ENCODE measurements at places on chromosomes 16 and 17. TPM values are rescaled to one million over a fixed set of nuclear protein-coding genes. Genes with fewer than 3 reads are reported as not detected.

DNA sequence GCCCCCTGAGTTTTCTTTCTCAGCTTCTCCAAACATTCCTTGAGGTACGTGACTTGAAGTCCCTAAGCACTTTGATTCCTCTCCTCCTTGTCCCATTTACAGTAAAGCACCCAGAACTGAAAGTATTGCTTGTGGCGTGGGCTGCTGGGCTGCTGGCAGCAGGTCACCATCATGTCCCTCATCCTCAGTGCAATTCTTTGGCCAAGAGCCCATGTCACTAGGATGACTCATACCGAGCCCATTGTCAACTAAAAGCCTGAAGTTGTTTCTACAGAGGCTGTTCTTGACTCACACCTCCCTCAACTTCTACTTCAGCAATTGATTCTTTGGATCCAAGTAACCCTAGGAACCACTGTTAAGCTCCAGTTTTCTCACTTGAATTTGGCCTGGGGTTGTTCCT is 54.3 kb downstream of the KPNA2 start:
- H3K27ac ChIP-seq: no peak overlapping the region
- no peak overlapping the region for H3K4me3 ChIP-seq
- DNase-seq: no peak

DNA sequence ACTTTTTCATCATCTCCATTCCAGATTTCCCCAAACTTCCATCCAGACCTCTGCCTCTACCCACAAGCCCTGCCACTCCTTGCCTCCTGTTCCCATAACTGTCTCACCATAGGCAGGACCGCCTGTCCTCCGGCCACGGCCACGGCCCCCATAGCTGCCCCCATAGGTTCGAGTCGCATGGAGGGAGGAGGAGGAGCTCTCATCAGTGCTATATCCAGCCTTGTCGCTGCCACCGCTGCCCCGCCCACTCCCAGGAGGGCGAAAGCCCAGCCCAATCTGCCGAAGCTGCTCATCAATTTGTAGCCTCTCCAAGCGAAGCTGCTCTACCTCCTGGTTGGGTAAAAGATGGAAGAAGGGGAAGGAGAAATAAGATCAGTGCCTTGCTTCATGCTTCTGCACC is 3.4 kb upstream of the SOX15 start:
- no peak overlapping the region for H3K4me3 ChIP-seq
- DNase-seq: no peak
- peaks cover 65% of the 10 kb centered on the region for H3K36me3 ChIP-seq

DNA sequence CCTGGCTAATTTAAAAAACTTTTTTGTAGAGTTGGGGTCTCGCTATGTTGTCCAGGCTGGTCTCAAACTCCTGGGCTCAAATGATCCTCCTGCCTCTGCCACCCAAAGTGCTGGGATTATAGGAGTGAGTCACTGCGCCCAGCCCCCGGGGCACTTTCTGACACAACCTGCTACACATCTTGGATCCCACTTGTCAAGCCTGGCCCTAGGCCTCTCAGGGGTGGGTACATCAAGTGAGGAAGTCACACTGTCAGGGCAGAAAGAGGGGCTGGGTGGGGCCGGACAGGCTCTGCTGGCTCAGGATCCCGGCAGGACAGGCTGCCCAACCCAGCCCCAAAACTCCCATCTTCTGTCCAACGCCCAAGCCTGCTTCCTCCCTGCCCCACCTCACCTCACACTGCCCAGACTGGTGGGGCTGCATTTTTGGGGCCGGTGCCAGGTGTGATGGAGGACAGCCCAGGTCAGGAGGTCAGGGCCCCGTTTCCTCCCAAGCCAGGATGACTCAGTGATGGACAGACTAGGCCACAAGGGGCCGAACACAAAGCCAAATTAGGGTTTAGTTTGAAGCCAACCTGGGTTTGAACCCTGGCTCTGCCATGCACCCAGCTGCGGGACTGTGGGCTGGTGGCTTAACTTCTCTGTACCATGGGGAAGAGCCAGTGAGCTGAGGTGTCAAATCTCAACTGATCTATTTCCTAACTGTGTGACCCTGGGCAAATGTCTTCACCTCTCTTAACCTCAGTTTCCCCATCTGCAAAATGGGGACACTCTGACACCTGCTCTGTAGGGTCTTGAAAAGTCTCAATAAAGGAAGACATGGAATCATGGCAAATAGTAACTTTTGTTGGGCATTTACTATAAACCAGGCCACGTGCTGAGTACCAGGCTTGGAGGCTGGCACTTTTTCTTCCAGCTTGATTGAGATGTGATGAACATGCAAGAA is 8.9 kb upstream of the PPL start:
- H3K27me3 ChIP-seq: no peaks in the 10 kb centered on the region
- no peaks in the 10 kb centered on the region for H3K36me3 ChIP-seq

- peak; percentile 39 for DNase-seq
- no peaks in the 10 kb centered on the region for H3K4me1 ChIP-seq
- H3K4me3 ChIP-seq: no peak overlapping the region
- H3K27ac ChIP-seq: no peak overlapping the region
- H3K36me3 ChIP-seq: peaks cover 20% of the 10 kb centered on the region
Observed at GRCh38 chr16:84593825-84594724, 23.8 kb downstream of the COTL1 start.

DNA sequence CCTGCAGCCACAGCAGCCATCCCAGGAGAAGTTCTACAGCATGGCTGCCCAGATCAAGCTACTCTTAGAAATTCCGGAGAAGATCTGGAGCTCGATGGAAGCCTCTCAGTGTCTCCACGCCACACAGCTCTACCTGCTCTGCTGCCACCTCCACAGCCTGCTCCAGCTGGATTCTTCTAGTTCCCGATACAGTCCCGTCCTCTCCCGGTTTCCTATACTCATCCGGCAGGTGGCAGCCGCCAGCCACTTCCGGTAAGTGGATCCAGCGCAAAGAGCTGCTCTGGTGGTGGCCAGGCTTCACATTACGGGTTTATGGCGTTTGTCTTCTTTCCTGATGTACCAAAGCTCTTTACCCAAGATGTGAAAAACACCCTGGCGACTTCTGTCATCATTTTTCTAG is 3.6 kb downstream of the COG1 start:
- H3K4me3 ChIP-seq: no peak overlapping the region
- no peaks in the 10 kb centered on the region for H3K27me3 ChIP-seq
- 0 out of 2 replicates have a peak, but pooled peaks cover 2% of the 10 kb centered on the region for H3K4me1 ChIP-seq
- peak; percentile 85 for DNase-seq
- no peak overlapping the region for H3K27ac ChIP-seq
- peaks cover 41% of the 10 kb centered on the region for H3K36me3 ChIP-seq

- no peaks in the 10 kb centered on the region for H3K27me3 ChIP-seq
- no peak overlapping the region for H3K4me3 ChIP-seq
- DNase-seq: no peak
- no peak overlapping the region for H3K27ac ChIP-seq
Observed at GRCh38 chr17:74298778-74299177, 24.7 kb downstream of the DNAI2 start.

GRCh38 chr16:48452991-48453760 is 68.0 kb upstream of the SIAH1 start:
- no peak overlapping the region for H3K4me3 ChIP-seq
- H3K36me3 ChIP-seq: no peaks in the 10 kb centered on the region
- no peaks in the 10 kb centered on the region for H3K27me3 ChIP-seq
- DNase-seq: no peak

DNA sequence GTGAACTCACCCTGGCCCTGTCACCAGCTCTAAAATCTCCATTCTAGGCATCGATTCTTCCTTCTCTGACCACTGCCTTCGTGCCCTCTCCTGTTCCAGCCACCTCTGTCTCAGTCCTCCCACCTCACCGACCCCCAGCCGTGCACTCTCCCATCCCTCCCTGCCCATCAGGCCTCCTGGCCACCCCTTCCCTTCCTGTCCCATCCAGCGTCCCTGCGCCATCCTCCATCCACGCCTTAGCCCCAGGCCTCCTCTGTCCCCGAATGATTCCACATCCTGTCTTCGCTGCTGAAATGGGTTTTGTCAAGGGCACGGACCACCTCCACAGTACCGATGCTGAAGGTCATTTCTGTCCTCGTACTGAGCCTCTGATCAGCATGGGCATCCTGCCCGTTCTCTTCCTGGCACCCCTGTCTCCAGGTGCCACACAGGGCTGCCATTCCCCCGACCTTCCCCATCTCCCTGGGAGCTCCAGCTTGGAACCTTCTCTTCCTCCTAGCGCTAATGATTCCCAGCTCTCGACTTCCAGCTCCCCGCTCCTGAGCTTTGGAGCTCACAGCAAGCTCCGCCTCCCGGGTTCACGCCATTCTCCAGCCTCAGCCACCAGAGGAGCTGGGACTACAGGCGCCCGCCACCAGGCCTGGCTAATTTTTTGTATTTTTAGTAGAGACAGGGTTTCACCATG is 2.6 kb downstream of the TRIM65 start:
- DNase-seq: peak; percentile 75
- H3K36me3 ChIP-seq: peaks cover 41% of the 10 kb centered on the region
- no peaks in the 10 kb centered on the region for H3K4me1 ChIP-seq
- H3K27ac ChIP-seq: no peak overlapping the region
- no peaks in the 10 kb centered on the region for H3K27me3 ChIP-seq

GRCh38 chr16:14007450-14007849 is 63.7 kb upstream of the MRTFB start:
- H3K4me3 ChIP-seq: no peak overlapping the region
- peaks cover 2% of the 10 kb centered on the region for H3K4me1 ChIP-seq
- H3K27me3 ChIP-seq: no peaks in the 10 kb centered on the region
- no peak overlapping the region for H3K27ac ChIP-seq
- no peaks in the 10 kb centered on the region for H3K36me3 ChIP-seq

GRCh38 chr16:24188751-24189318 is 67.3 kb upstream of the CACNG3 start:
- no peaks in the 10 kb centered on the region for H3K4me1 ChIP-seq
- no peaks in the 10 kb centered on the region for H3K27me3 ChIP-seq
- no peak for DNase-seq
- no peaks in the 10 kb centered on the region for H3K36me3 ChIP-seq
- no peak overlapping the region for H3K4me3 ChIP-seq

GRCh38 chr16:54067322-54068065 is 219.1 kb downstream of the IRX3 start:
- no peaks in the 10 kb centered on the region for H3K36me3 ChIP-seq
- no peak overlapping the region for H3K4me3 ChIP-seq
- H3K4me1 ChIP-seq: no peaks in the 10 kb centered on the region
- H3K27ac ChIP-seq: no peak overlapping the region

DNA sequence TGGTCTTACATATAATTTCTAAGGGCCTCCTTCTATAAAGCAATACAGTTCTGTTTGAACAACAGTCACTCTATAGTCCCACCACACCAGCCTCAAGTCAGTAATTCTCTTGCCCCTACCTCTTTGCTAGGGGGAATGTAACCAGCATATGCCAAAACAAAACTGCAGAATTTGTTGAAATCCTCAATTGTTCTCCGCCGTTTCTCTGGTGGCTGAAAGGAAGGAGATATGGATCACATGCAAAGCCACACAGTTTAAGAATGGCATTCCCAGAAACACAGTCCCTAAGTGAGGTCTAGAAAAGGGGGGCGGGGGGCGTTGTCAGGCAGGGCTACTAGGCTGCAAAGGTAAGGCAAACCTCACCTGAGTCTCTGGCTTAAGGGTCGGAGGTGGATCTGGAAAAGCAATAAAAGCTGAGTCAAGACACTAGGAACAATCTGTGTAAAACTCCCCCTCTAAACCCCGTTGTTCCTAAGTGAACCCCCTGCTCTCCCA is 1.9 kb downstream of the PHF23 start:
- DNase-seq: no peak
- H3K36me3 ChIP-seq: peaks cover 35% of the 10 kb centered on the region
- H3K4me3 ChIP-seq: peak overlapping the region; percentile 97
- H3K4me1 ChIP-seq: no peaks in the 10 kb centered on the region

DNA sequence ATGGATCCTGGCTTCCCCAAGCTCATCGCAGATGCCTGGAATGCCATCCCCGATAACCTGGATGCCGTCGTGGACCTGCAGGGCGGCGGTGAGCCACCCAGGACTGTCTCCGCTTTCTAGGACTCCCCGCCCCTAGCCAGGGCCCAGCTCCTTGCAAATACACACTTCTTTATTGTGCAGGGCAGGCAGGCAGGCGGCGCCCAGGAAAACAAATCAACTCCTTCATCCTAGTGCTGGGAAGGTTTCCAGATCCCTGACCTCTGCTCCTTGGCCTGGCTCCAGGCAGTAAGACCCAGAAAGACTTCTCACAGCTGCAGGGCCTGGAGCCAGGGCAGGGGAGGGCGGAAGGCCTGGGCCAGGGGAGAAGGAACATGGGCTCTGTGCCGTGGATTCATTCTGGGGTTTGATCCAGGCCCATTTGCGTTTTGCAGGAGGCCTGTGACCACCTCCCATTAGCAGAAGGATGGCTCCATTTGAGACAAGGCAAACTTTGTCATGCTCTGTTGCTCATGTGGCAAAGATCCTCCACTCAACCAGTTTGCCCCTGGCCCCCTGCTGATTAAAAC is 6.0 kb upstream of the LPCAT2 start:
- DNase-seq: peak; percentile 32
- H3K27ac ChIP-seq: no peak overlapping the region
- no peak overlapping the region for H3K4me3 ChIP-seq
- no peaks in the 10 kb centered on the region for H3K4me1 ChIP-seq

DNA sequence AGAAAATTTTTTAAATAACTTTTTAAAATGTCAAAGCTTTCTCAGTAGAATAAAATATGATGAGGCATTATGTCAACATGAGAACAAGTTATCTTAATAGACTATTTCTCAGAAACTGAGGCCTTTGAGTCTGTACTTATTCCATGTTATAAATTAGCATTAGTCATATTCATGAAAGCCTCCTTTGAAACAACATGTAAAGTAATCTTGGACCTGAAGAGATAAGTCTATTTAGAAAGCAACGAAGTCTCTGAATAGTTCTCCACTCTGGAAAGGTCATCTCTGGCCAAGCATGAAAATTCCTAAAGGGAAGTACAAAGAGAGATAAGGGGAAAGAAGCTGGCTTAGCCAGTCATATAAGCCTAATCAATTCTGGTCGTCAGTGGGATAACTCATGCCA is 150.8 kb downstream of the CYB561 start:
- no peak overlapping the region for H3K27ac ChIP-seq
- DNase-seq: no peak
- no peaks in the 10 kb centered on the region for H3K27me3 ChIP-seq
- H3K4me1 ChIP-seq: peaks cover 2% of the 10 kb centered on the region
- peaks cover 8% of the 10 kb centered on the region for H3K36me3 ChIP-seq

DNA sequence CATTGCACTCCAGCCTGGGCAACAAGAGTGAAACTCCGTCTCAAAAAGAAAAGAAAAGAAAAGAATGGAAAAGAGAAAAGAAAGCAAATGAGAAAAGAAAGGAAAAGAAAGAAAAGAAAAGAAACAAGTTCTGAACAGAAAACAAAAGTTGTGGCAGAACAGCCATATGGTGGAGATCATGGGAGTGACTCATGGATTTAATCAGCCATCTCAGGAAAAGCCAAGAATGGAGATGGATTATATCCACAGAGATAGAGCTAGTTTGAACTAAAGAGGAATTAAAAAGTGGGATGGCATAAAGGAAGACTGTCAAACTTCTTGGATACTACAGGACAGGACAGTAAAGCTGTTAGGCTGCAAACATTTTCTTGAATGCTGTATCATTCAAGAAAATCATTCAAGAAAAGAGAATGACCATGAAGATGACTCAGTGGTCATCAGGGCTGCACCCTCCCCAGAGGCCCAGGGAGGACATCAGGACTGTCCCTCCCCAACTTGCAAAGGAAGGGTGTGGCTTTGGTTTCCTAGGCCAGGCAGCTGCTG is 120.6 kb downstream of the USP22 start:
- peaks cover 6% of the 10 kb centered on the region for H3K36me3 ChIP-seq
- no peak overlapping the region for H3K4me3 ChIP-seq
- H3K4me1 ChIP-seq: no peaks in the 10 kb centered on the region
- H3K27ac ChIP-seq: no peak overlapping the region
- no peaks in the 10 kb centered on the region for H3K27me3 ChIP-seq
- DNase-seq: no peak

Gene GRAP
- total RNA-seq: 0.55 TPM

Gene GINS2
- total RNA-seq: 52.7 TPM

Data from H9 (cell line).